ENCODE measurements at places on chromosomes 5 and 9.

DNA sequence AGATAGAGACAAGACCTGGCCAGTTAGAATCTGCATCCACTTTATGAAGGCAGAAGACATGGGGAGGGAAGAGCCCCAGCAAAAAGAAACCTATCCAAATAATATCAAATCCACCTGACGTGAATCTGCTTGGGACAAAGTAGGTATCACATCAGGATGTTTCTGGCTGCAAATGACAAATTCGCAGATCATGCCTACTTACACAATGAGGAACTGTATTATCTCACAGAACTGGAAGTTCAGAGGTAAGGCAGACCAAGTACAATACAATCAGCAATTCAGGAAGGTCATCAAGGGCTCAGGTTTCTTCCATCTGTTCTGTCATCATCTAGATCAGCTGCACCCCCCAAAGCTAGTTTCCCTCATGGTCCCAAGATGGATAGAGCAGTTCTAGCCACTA lies 13.2 kb upstream of the NR4A3 start:
- no peak for DNase-seq

DNA sequence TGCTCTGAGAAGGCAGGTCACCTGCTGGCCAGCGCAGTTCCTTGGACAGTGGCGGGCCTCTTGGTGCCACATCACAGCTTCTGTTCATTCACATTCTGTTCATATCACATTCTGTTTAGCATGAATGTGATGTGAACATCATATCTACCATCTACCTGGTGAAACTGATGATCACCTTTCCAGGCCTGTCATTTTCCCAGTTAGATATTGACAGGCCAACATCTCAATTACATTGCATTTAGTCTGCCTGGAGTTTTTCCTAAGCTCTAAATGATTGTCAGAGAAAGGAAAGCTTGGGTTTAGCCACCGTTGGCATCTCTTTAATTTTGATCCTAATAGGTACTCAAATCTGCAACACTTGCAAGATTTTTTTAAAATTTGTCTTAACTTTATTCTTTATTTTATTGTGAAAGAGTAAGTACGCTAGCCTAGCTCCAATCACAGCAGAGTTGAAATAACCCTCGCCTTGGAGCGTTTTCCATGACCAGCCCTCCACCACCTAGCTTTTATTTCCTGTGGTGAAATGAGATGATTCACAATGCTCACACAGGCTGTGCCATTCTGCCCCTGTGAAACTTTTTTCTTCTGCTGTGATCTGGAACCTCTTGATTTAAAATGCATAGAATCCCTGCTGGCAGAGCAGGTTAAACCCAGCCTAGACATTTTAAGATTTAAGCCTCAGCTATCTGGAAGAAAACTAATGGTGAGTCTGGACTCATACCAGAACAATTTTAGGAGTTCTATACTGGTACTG lies 225.0 kb downstream of the ESM1 start:
- no peak for DNase-seq

- DNase-seq, result no peak
Observed at GRCh38 chr9:134589748-134590147, 51.9 kb upstream of the COL5A1 start.

- no peak for DNase-seq
Observed at GRCh38 chr5:78746021-78746770, 97.6 kb upstream of the LHFPL2 start.

DNA sequence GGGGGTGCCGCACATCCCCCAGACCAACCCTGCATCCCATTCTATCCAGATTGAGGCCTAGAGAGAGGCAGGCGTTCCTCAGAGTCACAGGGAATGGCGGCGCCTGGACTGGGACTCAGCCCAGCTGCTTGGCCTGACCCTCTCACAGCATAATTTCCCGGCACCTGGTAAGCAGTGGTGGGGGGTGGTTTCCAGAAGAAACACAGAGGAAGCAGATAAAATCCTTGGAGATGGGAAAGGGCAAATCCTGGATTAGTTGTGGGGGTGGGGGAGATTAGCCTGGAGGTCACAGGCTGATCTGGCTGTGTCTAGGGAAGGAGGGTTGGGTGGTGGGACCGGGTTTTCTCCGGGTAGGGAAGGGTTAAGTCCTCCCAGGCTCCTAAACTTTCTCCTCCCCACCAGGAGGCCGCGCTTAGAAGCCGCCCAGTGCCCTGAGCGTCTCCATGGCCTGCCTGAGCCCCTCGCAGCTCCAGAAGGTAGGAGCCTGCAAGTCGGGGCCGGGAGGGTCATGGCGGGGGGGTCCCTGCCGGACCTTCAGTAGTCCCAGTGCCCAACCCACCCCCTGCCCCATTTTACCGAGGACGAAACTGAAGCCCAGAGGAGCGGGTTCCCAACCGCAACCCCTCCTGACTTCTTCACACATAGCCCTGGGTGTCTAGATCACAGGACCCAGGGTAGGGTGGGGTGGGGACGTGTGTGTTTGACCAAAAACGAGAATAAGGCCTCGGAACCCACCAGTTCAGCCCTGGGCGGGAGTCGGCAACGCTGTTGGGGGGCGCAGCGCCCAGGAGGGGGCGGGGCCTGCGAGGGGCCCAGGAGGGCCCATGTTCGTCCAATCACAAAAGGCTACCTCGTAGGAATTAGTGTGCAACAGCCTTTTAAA lies 1.3 kb downstream of the PHYHD1 start:
- no peak for DNase-seq

DNA sequence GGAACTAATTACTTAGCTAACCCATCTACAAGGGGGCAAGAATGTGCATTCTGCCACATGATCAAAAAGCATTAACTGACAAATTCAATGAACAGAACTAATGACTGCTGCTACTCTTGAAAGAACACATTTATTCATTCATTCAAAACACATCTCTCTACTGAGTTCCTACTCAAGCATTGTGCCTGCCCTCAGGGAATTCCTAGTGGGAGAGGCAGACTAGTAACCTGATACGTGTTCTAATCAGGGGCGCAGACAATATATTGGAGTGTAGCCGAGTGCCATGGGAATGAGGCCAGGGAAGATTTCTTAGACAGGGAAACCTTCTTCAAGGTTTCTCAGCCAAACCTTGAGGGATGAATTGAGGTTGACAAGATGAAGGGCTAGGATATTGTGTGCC lies 56.7 kb upstream of the PAPPA start:
- DNase-seq, result no peak

- DNase-seq, result no peak
Observed at GRCh38 chr5:6347165-6347564, 31.2 kb downstream of the MED10 start.

DNA sequence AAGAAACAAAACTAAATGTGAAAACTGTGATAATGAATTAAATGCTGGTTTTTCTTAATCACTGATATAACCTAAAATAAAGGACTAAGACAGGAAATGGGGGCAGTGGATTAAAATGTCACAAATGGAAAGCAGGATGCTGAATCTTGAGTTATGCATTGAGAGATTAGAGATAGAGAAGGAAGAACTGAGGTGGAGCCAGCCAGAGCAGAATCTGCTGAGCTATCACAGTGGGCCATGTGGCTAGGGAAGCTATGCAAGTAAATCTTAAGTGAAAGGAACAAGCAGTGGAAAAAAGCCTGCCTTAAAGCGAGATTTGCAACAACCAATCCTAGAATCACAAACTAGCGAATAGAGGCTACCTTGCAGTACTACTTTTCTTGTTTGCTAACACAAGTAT lies 188.5 kb upstream of the RASA1 start:
- DNase-seq, result no peak

GRCh38 chr9:20205821-20206220 lies 416.5 kb downstream of the MLLT3 start:
- DNase-seq, result no peak

- DNase-seq, result no peak
Observed at GRCh38 chr5:132457371-132458225, 33.0 kb downstream of the IRF1 start.

DNA sequence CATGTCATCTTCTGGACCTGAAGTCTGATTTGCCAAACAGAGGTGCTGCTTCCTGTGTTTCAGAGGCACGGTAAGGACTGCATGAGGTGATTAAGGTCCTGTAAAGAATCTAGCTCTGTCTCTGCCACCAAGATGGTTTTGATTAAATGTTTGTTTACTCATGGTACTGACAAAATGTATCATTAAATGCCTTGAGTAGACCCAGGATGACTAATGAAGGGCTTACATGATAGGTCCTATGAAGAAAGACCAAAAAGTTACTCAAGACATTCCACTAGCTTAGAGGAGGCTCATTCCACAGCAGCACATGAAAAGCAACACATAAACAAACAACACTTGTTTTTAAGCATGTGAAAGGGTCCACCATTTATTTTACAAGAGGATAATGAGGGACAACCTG lies 100.9 kb downstream of the BOD1 start:
- DNase-seq, result no peak

DNA sequence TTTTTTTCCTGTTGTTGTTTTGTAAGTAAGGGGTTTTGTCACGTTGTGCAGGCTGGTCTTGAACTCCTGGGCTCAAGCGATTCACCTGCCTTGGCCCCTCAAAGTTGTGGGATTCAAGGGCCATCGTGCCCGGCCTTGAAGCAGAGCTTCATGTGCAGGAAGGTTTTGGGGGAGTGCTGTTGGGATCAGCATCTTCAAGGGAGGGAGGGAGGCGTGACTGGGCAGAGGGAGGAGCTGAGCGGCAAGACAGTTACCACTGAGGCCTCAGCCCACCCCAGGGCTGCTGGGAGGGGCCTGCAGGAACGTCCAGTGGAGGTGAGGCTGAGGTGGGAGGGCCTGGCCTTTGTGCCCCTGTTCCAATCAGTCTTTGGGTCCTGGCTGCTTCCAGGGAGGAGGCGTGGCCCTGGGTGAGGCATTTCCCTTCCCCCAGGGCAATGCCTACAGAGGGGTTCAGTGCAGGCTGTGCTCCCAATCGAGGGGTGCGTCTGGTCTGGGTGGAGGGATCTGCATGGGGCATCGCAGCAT lies 21.4 kb downstream of the OR2V1 start:
- no peak for DNase-seq

DNA sequence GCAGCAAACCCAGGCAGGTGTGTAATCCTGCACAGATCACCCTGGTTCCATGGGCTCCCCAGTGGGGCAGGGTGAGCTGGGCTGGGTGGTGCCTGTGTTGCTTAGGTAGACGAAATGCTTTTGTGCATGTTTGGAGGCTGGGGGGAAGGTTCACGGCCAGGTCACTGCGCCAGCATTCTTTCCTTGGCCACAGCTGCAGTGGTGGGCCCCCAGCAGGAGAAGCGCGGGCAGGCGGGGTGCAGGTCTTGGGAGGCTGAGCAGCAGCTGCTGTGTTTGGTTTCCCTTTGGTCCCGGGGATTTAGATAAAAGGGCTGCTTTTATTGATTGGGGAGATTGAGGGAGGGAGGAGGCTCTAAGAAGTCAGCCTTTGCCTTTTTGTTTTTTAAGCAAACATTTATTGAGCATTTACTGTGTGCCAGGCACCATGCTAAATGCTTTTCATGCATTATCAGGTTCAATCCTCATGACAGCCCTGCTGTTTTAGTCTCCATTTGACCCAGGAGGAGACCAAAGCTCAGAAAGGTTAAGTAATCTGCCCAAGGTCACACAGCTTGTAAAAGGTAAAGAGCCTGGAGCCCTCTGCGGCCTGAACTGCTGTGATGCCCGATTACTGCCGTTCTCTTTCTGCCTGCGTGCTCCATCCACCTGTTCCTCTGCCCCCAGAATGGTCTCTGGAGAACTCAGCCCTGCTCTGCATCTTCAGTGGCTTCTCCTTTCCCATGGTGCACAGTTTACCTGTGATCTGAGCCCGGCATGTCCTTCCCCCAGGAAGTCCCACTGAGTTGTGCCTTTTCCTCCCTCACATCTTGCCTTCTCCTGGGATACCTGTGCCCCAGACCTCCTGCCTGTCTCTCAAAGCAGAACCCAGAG lies 94.4 kb downstream of the MACROH2A1 start:
- no peak for DNase-seq

GRCh38 chr5:35780236-35780635 lies 76.5 kb upstream of the IL7R start:
- peak; percentile 32 for DNase-seq

- DNase-seq, result no peak
Observed at GRCh38 chr5:32278406-32278805, 34.3 kb downstream of the MTMR12 start.

- no peak for DNase-seq
Observed at GRCh38 chr5:150158170-150158949, 2.7 kb upstream of the PDGFRB start.

DNA sequence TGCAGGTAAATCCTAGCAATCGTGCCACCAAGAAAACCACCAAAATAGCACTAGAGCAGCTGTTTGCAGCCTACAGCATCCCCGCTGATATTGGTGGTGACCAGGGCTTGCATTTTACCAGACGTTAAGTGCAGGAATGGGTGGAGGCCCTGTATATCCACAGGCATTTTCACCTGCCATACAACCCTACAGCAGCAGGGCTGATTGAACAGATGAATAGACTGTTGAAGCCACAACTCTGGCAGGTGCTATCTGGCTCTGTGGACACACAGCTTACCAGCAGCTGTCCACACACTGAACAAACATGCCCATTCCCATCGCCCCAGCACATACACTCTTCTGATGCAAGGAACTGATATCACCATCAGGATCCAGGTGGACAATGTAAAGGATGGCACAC lies 154.5 kb upstream of the APC start:
- DNase-seq, result no peak

- DNase-seq, result no peak
Observed at GRCh38 chr5:149406979-149407306, 27.9 kb upstream of the IL17B start.

DNA sequence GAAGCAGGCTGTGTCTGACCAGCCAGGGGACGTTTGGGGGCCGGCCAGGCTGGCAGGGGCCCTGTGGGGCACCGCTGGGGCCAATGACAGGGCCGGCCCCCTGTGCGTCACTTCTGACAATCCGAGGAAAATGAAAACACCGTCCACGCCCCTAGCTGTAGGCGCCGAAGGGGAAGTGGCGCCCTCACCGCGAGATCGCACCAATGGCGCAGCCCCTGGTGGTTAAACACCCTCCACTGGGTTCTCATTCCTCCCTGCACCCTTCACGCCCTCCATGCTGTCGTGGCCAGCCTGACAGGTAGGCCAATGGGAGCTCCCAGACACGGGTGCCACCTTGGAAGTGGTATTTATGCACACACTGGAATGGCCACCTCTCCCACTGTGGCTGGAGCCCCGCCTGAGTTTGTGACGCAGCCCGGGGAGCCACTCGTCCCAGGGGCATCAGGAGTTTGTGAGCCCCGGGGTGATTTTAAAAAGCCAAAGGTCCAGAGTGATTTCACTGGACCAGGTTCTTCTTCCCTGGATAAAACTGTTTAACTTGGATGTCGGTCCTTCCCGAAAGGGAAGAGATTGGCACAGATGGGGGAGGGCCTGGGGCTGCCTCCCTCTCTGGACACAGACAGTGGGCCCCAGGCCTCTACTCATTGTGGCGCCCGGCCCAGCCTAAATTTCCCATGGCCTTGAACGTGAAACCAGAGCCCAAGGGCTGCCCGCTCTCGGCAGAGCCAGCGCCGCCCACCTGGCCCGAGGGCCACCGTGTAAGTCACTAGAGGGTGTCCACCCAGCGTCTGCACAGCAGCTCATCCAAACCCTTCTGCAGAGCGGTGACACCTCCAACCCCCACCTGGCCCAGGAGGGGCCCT lies 49.7 kb downstream of the NKD2 start:
- no peak for DNase-seq

DNA sequence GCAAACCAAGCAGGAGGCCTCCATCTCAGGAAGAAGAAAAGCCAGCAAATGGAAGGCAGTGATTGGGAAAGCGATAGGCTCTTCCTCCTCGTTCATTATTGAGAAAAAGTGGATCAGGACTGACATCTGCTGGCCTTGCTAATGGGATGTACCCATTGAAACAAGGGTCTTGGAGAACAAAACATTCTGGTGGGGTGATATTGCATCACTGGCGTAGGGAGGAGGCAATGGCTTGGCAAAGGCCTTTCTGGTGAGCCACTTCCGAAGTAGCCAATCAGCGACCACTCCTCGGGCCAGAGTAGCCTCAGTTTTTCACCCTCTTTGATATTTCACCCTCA lies 86.7 kb upstream of the NFIB start:
- DNase-seq, result no peak

- DNase-seq, result no peak
Observed at GRCh38 chr9:87109851-87110250, 162.5 kb upstream of the GAS1 start.
